D721Med (cell line): ENCODE measurements at places on chromosomes 1 and 21.

DNA sequence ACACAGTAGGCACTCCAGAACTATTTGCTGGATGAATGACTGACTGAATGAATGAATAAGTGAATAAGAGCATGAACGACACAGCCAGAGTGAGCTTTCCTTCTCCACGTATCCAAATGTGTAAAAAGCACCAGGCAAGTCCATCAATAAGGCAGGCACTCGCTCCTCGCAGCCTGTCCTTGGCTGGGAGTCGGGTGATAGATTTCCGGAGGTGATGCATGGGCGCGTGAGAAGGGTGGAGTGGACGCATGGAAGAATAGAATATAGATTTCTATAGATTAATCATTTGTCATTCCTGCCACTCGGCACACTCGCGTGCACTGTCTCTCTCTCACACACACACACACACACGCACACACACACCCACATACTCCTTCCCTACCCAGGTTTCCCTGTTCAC is 164.3 kb upstream of the ZC3H12A start:
- DNase-seq: no peak

DNA sequence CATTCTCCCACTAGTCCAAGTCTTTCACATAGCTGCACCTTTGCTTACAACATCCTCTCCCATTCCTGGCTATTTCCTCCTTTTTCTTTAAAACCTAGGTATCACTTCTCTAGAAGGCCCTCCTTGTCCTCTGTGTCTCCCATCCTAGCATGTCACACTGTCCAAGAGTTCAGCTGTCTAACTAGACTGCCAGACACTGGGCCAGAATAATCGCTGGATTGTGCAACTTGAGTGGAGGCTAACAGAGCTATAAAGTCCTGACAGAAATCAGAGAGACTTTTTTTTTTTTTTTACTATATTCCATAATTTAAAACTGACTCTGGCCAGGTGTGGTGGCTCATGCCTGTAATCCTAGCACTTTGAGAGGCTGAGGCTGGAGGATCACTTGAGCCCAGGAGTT is 4.2 kb upstream of the ANGPTL7 start:
- DNase-seq: no peak

- DNase-seq: no peak
Observed at GRCh38 chr21:46205766-46206162, 21.5 kb upstream of the SPATC1L start.

DNA sequence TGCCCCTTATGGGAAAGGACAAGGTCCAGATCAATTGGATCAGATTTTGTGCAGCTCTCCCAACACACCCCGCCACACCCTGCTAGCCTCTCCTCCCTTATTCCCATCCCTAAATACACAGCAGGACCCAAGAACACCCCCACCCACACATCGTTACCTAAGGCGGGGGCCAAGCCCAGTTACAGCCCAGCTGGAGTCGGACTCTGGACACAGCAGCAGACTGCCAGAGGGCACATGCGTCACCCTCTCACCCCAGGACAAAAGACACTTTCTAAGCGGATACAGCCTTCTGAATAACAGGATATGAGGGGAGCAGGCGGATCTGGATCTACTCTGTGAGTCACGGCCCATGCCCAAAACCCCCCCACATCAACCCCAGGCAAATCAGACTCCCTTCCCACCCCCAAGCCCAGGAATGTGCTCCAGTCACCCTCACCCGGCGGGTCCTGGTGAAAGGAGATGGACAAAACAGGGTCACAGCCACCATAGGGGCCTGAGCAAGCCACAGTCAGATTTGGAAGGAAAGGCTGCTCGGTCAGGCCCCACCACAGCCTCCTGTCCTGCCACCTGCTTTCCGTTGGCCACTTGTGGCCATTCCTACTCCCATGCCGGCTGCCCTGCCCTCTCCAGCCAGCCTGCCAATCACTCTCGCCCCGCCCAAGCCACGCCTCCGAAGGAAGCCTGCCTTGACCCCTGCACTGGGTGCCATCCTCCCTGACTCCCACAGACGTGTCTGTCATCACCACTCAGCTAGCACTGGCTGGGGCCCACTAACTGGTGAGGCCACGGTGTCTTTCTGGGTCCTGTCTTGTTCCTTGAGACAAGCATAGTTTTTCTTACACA is 4.0 kb downstream of the S100A16 start:
- no peak for DNase-seq

GRCh38 chr1:203172184-203173010 is 3.2 kb downstream of the MYBPH start:
- peak; percentile 72 for DNase-seq

GRCh38 chr1:207998691-207999090 is 87.8 kb upstream of the CD34 start:
- no peak for DNase-seq

DNA sequence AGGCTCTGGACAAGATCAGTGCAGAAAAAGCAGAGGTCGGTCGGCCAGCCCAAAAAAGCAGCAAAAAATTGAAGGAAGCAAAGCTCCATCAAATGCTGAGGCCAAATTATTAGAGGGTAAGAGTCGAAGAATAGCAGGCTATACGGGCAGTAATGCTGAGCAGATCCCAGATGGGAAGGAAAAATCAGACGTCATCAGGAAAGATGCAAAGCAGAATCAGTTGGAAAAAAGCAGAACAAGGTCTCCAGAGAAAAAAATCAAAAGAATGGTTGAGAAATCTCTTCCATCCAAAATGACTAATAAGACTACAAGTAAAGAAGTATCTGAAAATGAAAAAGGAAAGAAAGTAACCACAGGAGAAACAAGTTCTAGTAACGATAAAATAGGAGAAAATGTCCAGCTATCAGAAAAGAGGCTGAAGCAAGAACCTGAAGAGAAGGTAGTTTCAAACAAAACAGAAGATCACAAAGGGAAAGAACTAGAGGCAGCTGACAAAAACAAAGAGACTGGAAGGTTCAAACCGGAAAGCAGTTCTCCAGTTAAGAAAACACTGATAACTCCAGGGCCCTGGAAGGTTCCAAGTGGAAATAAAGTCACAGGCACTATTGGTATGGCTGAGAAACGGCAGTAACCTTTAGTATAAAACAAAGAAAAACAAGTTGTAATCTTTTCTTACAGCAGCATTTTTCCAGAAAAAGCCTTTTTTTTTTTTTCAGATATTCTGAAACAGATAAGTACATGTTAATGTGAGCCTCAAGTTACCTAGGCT is 75.7 kb downstream of the PHTF1 start:
- no peak for DNase-seq

DNA sequence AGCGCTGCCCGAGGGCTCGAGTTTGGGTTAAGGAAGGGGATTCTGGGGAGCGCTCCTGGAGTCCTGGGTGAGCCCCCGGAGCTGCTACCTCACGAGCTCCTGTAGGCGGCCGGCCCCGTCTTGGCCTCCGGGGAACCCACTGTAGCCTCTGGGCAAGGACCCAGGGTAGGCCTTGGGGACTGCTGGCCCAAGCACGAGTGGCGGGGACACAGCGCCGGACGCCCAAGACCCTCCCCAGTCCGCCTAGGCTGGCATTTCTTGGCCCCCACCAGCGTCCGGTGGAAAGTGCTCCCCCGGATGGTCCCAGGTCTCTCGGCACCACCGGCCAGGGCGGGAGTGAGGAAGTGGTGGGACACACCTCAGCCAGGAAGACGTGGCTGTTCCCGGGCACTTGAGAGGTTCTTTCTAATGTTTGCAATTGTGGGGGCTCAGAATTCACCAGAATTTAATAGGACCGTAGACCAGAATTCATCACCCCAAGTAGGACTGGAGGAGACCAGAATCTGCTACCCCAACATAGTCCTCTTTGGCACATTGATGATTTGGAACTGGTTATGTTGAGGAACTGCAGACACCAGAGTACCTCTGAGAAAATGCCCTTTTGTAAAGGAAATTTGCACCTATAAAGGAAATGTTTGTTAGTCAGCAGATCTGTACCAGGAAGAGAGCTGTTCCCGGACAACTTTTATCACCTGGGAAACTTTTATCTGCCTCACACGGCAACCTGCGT is 622 bp upstream of the TMPRSS2 start:
- DNase-seq: no peak
